Activated naive CD4-positive, alpha-beta T cell treated with anti-CD3 and anti-CD28 coated beads, Interleukin-2, amount 10 ng/mL, durations not matched to agents 7 days and 5 days (primary cell): ENCODE measurements at places on chromosomes 5 and 9.

GRCh38 chr5:94932259-94932658, 313.8 kb downstream of the SLF1 start:
- DNase-seq: no peak

DNA sequence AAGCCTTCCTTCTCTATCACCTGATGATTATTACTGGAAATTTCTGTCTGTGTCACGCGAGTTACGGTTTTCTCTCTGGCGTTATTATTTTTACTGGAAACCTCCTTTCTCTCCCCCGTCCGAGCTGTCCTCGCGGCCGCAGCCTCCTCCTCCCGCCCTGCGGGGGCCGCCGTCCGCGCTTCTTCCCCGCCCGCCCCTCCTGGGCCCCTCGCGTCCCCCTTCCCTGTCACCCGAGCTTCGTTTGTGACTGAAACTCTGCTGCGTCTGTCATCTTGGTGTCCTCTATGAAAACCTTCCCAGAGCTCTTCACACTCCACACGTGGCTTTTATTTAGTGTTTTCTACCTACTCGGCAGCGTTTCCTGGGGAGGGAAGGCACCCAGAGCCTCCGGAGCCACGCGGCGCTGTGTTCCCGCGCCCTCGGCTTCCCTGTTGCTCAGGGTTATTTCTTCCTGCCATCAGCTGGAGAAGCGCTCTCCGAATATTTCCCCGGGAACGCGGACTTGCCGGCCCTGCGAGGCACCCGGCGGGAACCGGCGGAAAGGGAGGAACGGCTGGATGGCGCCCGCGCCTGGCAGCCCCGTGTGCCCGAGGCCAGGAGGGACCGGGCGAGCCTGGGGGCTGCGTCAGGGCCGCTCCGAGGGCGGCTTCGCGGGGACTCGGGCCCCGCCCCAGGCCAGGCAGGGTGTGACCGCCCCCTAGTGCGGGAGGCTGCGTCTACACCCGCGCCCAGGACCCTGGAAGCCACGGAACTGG, 33.9 kb downstream of the TRIP13 start:
- DNase-seq: peak; percentile 44

- DNase-seq: no peak
Measured at GRCh38 chr5:176550275-176550831, 1.2 kb downstream of the CDHR2 start.

DNA sequence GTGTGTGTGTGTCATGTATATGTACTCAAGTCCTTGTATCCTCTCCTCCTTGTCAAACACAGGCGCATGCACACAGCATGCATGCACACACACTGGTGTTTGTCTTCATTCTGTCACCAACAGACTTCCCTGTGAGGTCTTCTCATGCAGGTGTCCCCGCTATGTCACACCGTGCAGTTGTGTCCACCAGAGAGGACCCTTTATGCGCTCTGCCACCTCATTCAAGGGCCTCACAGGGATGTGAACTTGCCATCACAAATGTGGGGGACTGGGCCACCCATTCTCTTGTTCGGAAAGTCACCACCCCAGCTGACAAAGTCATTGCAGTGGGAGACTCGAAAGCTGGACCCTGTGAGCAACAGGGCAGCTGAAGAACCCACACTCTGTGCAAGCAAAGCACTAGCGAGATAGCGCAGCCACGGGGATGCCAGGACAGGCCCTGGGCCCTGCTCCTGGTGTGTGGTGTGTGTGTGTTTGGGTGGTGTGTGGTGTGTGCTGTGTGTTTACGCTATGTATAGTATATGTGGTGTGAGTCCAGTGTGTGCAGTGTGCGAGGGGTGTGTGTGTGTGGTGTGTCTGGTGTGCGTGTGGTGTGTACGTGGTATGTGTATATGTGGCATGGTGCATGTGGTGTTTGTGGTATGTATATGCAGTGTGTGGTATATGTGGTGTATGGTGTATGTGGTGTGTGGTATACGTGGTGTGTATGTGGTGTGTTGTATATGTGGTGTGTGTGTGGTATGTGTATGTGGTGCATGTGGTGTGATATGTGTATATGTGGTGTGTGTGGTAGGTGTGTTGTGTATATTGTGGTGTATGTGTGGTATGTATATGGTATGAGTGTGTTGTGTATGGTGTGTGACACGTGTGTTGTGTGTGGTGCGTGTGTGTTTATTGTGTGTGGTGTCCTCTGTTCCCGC, 30.9 kb upstream of the NXNL2 start:
- DNase-seq: no peak

DNA sequence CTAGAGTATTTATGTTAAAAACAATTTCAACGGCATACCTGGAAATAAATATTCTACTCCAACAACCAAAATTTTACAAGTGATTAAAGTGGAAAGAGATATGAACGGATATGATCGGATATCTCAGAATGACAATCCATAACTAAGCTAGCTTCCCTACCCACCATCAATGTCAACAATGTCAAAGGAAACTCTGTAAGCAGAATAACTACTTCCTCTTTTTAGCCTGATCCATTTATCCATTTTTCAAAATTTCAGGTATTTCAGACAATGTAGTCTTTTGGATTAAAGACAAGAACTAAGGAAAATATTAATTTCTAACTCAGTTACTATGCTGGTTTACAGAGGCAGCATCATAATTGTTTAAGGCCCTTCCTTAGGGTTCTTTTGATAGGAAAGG, 188.7 kb downstream of the DENND1A start:
- DNase-seq: no peak

DNA sequence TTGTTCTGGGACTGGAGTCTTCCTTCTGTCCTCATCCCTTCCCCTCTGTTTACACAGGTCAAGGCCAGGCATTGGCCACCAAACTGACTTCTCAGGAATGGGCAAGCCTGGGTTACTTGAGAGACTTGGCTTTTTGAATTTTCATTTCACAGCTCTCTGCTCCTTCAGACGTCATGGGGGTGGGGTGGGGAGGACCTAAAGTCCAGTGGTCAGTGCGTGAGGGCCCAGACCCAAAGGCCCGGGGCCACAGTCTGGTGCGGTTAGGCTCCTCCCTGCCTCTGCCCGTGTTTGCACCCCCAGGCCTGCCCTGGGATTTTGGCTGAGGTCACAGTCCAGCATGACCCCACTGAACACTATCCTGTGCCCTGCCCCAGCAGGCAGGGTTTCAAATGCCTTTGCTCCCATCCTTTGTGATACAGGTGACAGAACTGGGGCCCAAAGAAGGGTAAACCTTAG, 4.1 kb upstream of the CXXC5 start:
- DNase-seq: no peak

- no peak for DNase-seq
Measured at GRCh38 chr9:109590966-109591365, 92.9 kb upstream of the PTPN3 start.

GRCh38 chr9:122281368-122281767, 16.7 kb downstream of the MRRF start:
- no peak for DNase-seq

GRCh38 chr9:134917431-134918373, at the start of gene FCN1:
FCN1 (minus strand) TSS chr9:134917912; CDS start chr9:134917871, 41 bp downstream.
- no peak for DNase-seq
